NCI-H187 treated with DMSO at 0.1 percent for 48 hours (cell line): ENCODE measurements at places on chromosomes 2 and 18.

DNA sequence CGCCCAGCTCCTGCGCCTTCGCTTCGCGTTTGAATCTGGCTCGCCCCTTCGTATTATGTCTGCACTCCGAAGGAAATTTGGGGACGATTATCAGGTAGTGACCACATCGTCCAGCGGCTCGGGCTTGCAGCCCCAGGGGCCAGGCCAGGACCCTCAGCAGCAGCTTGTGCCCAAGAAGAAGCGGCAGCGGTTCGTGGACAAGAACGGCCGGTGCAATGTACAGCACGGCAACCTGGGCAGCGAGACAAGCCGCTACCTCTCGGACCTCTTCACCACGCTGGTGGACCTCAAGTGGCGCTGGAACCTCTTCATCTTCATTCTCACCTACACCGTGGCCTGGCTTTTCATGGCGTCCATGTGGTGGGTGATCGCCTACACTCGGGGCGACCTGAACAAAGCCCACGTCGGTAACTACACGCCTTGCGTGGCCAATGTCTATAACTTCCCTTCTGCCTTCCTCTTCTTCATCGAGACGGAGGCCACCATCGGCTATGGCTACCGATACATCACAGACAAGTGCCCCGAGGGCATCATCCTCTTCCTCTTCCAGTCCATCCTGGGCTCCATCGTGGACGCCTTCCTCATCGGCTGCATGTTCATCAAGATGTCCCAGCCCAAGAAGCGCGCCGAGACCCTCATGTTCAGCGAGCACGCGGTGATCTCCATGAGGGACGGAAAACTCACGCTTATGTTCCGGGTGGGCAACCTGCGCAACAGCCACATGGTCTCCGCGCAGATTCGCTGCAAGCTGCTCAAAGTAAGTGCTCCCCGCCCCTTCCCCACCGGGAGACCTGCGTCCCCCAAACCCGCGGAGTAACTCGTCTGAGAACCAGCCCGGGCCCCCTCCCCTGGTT, 453 bp downstream of the KCNJ3 start:
- DNase-seq, result no peak

DNA sequence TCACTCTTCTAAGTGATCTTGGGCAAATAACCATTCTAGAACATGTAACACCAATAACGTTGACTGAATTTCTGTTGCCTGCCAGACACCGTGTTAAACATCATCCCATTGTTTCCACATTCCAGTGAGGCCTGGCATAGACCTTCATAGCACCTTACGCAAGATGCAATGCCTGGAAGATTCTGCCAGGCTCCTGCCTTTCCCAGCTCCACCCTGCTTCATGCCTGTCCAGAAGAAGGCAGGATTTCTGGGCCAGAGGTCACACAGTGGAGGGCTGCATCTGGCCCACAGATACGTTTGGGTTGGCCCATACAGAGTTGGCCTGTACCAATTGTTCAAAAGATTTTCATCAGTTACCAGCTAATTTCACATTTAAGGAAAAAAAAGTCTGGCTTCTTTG, 46.3 kb downstream of the EN1 start:
- DNase-seq, result no peak

DNA sequence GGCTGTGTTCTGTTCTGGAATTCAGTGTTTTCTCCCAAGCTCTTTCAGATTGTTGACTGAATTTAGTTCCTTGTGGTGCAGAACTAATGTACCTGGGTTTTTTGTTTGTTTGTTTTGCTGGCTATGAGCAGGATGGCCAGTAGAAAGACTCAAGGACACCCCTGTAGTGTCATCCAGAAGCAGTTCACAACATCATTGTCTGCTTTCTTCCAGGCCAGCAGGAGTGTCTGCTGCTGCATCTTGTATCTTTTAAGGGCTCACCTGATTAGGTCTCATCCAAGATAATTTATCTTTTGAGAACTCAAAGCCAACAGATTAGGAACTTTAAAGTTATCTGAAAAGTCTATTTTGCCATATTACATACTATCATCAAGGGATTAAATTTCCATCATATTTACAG, 318.5 kb upstream of the MC4R start:
- no peak for DNase-seq

GRCh38 chr2:16118611-16119590, 178.6 kb downstream of the MYCN start:
- no peak for DNase-seq

- no peak for DNase-seq
These were observed 17.7 kb upstream of the COBLL1 start for GRCh38 chr2:164859251-164859818.

GRCh38 chr2:196802401-196802800, 2.9 kb upstream of the GTF3C3 start:
- no peak for DNase-seq

- DNase-seq, result no peak
These were observed 231.5 kb downstream of the ZEB2 start for GRCh38 chr2:144288438-144288837.

GRCh38 chr2:128291161-128291843, 27.4 kb downstream of the HS6ST1 start:
- no peak for DNase-seq

GRCh38 chr2:68429311-68429826, 37.7 kb downstream of the FBXO48 start:
- DNase-seq, result no peak

DNA sequence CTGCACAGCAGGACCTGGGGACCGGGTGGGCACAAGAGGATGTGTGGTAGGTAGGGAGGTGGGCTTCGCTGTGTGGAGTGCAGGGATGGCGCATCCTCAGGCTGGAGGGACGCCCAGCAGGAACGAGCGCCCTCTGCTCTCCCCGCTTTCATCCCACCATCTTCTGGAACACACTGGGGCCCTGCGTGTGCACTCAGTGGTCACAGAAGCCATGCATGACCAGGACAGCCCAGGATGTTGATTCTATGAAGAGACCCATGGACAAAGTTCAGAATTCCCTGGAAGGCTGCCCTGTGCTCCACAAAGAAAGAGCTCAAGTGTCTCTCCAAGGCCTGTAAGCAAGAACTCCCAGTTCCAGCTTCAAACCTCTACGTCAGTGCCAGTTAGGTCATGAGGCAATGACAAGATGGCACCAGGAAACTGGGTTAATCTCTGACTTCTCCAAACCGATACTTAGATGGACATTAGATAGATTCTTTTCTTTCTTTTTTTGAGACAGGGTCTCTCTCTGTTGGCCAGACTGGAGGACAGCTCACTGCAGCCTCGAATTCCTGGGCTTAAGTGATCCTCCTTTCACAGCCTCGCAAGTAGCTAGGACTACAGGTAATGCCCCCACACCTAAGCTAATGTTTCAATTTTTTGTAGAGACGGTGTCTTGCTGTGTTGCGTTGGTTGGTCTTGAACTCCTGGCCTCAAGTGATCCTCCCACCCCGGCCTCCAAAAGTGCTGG, 3.4 kb downstream of the SLC66A2 start:
- DNase-seq, result no peak
